Hematopoietic multipotent progenitor cell treated with erythropoietin and hydrocortisone succinate and interleukin-3 and kit ligand, for 15 days (in vitro differentiated cells): ENCODE measurements at places on chromosomes 2 and 18.
A peak's percentile ranks its signal among the peaks of the same experiment; 100 is the strongest.

DNA sequence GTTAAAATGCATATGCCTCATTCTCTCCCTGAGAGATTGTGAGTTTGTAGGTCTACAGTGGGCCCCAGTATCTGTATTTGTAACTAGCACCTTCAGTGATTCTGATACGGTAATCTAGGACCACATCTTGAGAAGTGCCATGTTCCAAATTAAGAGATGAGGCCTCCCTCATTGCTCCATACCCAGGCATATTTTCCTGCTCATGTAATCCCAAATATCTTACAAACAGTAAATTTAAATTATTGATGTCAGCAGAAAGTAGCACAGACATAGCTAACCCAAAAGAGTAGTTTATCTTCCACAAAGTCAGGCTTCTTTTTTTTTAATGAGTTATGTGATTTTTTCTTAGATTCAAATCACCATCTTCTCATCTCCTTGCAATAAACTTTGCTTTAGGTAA lies 263.8 kb downstream of the SETBP1 start:
- no peak for DNase-seq

- no peak for DNase-seq
Measured at GRCh38 chr2:26692897-26693849, 651 bp downstream of the KCNK3 start.

DNA sequence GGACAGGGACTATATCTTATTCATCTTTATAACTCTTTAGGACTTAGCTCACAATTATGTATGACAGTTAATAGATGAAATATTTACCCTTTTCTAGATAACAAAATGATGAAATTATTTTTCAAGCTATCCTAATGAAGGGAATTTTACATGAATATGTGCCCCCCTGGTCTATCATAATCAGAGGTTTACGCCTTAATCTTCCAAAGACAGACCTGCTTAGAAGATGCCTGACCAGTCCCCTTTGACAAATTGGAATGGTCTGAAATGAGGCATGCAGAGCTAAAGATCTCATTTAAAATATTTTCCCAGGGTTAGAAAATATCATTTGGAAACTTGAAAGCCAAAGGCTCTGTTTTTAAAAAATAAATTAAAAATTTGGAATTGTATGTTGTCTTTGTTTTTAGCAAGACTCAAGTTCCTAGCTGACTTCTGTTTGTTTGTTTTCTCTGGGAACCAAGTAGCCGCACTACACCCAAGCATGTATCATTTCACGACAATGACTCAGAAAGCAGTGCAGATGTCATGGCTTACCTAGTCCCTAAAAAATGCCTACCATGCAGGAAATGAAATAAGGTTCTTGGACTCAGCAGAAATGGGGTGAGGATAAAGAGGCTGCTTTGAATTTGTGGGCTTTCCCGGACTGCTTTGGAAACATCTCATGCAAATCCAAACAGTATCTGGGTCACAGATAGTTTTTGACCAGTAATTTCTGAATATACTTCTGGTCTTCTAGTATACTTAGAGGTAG lies 162.1 kb downstream of the ZEB2 start:
- no peak for DNase-seq

DNA sequence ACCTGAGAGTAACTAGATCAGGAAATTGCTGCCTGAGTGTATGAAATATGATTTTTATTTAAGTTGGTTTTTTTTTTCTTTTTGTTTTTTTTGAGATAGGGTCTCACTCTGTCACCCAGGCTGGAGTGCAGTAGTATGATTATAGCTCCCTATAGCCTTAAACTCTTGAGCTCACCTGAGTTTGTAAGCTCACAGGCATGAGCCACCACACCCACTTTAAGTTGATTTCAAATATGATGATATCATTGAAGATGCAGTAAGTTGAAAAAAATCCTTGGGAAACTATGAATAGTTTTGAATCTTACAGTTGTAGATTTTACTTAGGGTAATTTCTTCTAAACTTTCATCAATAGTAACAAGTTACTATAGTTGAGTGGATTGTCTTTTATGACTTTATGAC lies 234.7 kb downstream of the ZNF407 start:
- no peak for DNase-seq

GRCh38 chr2:85843543-85843942 lies 45.2 kb downstream of the ST3GAL5 start:
- DNase-seq = peak; percentile 27

DNA sequence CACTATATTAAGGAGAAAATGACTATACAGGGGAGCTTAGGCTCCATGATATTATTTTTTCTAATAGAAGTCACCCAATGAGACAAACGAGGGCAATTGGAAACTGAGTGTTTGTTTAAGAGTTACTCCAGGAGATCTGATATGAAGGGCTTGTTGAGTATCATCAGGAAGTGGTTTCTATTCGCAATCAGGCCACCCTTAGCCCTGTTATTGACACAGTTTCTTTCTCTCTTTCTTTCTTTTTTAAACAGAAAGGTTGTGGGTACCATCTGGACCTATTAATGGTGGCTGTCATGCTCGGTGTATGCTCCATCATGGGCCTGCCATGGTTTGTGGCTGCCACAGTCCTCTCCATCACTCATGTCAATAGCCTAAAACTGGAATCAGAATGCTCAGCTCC lies 117.3 kb downstream of the DPP4 start:
- DNase-seq = no peak

GRCh38 chr2:157305723-157306110 lies 19.9 kb downstream of the ERMN start:
- DNase-seq = no peak

- peak; percentile 40 for DNase-seq
Measured at GRCh38 chr2:131413148-131413747, 49.3 kb upstream of the RAB6D start.
